Cortex of kidney (tissue), 1 donor: ENCODE measurements at places on chromosomes 12 and 14.

DNA sequence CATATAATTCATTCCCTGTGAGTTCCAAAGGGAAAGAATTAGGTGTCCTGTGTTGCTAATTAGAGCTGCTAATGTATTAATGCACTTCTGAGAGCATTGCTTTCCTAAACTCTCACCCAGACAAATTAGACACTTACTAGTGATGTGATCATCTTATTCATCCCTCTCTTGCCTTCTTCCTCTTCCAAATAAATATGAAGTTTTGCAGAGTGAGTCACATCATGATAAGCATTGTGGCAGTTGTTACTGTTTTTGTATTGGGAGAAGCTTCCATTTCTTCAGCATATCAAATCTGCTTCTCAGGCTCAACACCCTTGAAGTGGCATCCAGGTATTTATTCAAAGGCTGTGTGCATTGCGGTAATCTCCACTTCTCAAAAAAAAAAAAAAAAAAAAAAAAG lies 37.3 kb upstream of the E2F7 start:
- DNase-seq, result no peak

- no peak for DNase-seq
Measured at GRCh38 chr14:96705422-96706092, 91.6 kb upstream of the VRK1 start.

GRCh38 chr14:96514694-96515093 lies 12.5 kb downstream of the PAPOLA start:
- DNase-seq, result no peak

DNA sequence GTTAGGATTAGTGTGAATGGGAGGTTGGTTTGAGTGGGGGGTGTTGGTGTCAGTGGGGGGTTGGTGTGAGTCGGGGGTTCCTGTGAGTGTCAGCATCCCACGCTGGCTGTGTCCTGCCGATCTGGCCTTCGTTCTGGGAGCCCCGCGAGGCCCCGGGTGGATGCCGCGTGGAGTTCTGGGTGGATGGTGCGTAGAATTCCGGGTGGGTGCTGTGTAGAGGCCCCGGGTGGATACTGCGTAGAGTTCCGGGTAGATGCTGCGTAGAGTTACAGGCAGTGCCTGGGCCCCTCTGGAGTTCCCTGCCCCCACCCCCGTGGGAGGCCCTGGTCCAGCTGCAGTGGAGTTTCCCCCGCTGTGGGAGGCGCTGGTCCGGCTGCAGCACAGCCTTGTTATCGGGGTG lies 8.7 kb downstream of the NOC4L start:
- no peak for DNase-seq

- no peak for DNase-seq
Measured at GRCh38 chr12:116687888-116688287, 50.0 kb downstream of the SPRING1 start.

DNA sequence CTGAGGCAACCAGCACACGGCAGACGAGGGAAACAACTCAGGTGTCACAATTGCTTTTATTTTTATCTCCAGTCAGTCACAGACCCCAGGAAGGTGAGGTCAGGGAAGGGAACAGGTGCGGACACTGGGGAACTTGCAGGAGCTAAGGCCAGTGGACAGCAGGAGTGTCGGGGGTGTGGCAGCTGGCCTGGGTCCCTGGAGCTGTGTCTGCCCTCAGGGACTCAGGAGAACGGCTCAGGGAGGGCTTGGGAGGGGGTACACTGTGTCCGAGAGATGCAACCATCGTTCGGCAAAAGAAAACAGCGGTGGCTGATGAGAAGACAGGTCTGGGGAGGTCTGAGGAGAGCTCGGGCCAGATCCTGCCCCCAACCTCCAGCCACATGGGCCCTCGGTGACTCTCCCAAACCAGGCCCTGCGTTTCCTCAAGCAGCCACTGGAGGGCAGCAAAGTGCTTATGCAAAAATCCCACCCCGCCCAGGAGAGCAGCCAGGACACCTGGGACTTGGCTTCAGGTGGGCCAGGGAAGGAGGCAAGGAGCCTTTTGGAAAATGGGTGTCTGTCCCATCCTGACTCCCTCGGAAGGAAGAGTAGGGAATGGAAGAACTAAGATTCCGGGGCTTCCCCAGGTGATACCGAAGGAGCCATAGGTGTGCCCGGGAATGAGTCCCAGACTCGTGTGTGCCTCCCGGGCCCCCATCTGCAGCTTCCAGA lies 24.1 kb upstream of the BCDIN3D start:
- no peak for DNase-seq

DNA sequence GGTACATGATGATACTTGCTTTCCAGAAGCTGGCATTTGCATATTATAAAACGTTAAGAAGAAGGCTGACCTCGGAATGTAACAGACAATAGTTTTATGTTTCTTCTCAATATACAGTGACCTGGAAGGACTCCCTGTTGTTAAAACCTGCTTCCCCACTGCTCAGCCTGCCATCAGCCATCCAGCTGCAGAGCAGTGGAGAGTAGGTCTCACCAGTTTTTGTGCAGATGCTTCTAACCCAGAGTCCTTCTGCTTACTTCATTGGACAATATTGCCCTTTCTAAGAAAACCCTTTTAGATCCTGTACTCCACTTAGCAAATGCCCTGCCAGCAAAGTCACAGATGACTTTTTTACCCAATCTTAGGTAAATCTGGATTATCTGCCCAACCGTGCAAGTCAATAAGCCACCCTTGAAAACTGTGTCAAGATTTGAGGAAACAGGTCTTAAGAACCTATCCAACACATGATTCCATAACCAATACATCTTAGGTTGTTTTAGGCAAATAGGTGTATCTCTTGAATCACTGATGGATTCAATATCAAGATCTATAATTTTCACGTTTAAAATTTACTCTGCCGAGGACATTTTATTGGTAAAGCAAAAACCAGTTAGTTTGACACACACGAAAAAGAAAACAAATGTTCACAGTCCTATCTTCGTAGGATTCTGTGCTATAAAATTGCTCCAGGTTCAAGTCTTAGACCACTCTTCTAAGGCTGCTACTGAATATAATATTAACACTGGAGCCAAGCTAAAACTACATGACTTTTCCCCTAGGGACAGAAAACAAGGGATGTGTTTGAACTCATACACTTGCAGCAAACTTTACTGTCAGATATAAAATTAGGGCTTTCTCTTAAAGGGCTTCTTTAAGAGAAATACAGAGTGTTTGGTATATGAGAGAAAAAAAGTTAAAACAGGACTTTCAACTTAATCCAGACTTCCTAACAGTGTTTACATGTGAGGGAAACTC lies 5.7 kb downstream of the PHLDA1 start:
- DNase-seq, result no peak

GRCh38 chr12:54425702-54426101 lies 6.6 kb upstream of the ITGA5 start:
- no peak for DNase-seq

- DNase-seq, result no peak
Measured at GRCh38 chr12:85781766-85782165, 54.4 kb downstream of the RASSF9 start.

- DNase-seq, result no peak
Measured at GRCh38 chr14:99179506-99179905, 92.5 kb downstream of the BCL11B start.

DNA sequence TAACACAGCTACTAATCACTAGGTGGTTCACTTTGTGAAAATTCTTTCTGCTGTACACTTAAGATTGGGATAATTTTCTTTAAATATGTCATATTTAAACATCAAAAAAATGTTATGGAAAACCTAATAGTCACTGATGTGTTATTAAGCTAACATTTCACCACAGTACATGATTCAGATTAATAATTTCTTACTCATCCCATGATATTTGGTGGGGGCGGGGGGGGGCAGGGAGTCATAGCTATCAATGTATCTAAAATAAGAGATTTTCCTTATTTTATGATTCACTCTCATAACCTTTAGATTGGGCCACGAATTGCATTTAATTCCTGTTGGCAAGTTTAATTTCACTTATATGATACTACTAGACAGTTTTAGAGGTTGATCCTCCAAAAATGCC lies 88.8 kb downstream of the KCNH5 start:
- DNase-seq, result no peak

DNA sequence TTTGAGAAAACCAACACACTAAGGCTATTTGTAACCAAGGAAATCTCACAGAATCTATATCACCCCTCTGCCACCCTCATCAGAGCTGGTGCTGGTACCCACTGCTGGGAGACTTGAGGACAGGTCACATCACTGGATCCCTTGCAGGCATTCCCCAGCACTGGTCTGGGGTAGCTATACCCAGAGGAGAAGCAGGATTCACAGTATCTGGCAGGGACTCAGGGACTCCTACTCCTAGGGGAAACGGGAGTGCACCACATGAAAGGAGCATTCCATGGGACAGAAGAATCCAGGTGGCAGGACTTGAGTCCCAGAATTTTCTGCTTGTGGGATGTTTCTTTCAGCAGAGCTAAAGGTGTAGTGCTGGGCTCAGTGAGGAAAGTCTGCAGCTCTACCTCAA lies 223.2 kb downstream of the ADGRD1 start:
- no peak for DNase-seq

DNA sequence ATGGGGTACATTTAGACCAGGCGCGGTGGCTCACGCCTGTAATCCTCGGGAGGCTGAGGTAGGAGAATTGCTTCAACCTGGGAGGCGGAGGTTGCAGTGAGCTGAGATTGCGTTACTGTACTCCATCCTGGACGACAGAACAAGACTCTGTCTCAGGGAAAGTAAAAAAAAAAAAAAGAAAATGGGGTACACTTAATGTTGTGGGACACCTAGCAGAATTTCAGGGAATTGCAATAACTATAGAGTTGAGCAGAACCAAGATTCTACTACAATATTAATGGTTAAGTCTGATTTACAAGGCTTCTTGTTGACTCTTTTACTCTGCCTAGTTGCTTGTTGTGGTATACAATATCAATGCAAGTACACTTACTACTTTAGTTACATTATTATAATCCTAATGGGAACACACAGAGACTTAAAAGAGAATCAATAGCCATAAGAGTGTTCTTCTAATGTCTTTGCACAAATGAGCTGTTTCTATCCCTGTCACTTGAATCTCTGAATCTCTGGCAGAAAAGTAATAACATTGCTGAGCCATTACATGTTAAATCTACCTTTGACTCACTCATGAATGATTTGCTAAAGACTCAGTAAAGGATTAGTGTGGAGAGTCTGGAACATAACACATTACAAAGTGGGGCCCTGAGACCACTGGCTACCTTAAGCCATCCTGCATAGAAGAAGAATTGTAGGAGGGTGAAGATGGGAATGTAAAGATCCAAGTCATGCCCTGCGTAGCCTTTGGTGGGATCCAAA lies 22.7 kb downstream of the BEST3 start:
- no peak for DNase-seq

DNA sequence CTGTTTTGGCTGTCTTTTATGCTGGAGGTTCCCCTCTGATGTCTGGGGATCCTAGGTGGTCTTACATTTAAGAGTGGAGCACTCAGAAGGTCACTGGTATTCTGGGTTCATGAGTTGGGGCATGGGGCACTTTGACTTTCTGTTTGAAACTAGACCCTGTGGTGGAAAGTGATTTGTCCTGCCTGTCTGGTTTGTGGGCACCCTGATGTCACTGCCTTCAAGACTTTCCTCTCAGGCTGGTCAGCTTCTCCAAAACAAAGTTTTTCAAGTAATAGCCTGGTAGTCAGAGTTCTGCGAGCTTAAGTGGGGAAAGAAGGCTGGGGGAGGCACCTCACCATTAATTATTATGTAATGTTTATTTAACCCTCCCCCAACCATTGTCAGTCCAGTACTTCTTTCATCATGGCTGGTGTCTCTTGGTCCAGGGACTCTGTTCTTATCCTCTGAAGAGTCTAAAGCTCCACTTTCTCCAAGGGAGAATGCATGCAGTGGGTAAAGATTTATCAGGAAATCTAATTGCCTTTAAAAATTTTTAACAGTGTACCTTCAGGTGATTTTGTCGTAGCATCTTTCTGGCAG lies 35.3 kb downstream of the ZC3H14 start:
- no peak for DNase-seq

DNA sequence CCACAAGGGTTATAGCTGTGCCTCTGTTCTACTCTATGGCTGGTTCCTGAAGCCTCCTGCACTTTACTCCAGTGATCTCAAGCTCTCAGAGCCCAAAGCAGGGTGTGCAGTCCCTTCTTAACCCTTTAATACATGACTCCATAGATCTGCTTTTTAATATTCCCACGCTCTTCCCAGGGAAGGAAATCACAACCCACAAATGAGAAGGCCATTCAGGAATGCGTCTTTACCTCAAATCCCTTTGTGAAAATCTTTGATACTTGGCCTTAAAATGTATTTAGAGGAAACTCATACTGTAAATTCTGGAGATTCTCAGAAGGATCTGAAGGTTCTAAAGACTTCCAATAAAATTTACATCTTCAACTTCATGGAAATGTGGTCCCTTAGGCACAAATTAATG lies 17.0 kb downstream of the NID2 start:
- DNase-seq, result no peak

GRCh38 chr14:73717711-73718417 lies 3.7 kb upstream of the PNMA1 start:
- DNase-seq, result no peak

GRCh38 chr12:121712190-121712460 lies 427 bp upstream of the TMEM120B start:
- DNase-seq, result no peak

- DNase-seq, result no peak
Measured at GRCh38 chr14:65002586-65003210, 16.0 kb downstream of the FNTB start.

DNA sequence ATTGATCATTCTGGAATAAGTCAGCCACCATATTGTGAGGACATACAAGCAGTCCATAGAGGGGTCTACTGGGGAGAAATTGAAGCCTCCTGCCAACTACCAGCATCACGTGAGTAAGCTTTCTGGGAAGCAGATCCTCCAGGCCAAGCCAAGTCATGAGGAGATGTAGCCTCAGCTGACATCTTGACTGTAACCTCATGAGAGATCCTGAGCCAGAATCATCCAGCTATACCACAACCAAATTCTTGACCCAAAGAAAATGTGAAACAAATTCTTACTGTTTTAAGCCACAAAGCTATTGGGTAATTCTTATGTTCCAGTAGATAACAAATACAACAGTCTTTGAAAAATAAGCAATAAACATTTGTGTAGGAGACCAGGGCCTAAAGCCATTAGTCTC lies 479.4 kb upstream of the DCN start:
- no peak for DNase-seq

DNA sequence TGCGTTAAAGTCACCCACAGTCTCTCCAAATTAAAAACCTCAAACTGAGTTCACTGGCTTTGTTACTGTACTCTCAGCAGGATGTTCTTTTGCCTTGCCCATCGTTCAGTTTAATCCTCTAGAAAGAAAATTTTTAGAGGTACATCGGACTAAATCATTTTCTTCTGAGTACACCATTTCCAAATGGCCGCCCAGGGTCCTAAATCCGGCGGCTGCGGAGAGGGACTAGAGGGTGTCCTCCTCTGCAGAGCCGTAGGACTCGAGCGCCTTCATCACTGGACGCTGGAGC lies 1.4 kb downstream of the LIN7A start:
- DNase-seq, result no peak

DNA sequence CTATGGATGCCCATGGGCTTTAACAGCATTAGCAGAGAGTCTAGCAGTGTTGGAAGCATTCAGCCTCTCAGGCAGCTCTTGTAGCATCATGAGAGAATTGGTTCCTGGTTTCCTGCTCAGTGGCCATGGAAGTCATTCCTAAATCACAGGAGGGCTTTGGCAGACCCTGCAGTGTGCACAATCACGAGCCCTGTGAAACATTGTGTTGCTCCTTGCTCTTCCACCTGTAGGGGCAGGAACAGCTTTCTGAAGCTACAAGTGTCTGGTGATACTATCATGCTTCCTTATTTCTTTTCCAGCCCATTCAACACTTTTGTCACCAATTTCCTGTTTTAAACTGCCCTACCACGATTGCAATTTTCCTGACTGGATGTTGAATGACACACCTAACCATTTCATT lies 402.2 kb upstream of the USP15 start:
- DNase-seq, result no peak
